ENCODE measurements at places on chromosomes 16 and 17.

DNA sequence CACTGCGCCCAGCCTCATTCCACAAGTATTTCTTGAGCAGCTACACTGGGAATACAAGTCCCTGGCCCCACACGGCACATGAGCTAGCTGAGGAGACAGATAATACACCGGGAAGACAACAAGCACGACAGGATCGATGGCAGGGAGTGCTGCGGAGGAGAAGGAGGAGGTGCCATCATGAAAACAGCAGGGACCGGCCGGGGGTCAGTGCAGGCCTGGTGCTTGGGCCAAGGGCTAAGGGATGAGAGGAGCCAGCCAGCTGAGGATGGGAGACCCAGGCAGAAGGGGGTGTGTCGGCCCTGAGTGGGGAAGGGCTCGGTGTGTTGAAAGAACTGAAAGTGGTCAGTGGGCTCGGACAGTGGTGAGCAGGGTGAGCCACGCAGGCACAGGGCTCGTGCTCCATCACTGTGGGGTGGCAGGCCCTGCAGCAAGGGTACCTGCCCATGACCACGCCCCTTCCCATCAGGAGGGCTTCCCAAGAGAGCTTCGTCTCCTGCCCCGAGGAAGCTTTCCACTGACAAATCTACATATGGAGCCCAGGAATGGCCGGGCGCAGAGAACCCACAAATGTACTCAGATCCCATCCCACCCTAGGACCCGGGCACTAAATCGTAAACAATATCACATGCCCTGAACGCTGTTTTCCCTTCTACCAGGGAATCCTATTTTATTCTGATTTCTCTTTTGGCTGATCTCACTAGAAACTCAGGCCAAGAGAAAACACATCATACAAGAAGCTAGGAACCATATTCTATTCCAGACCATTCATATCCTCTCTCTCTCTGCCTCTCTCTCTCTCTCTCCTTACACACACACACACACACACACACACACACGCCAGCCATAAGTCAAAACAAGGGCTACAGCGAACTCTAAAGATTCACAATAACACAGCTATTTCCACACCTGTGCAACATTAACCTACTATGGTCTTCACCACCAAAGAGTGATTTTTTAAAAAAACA lies 50.7 kb upstream of the TNRC6C start:
- DNase-seq: no peak

GRCh38 chr17:47220531-47220999 lies 11.4 kb downstream of the MYL4 start:
- no peak for DNase-seq

DNA sequence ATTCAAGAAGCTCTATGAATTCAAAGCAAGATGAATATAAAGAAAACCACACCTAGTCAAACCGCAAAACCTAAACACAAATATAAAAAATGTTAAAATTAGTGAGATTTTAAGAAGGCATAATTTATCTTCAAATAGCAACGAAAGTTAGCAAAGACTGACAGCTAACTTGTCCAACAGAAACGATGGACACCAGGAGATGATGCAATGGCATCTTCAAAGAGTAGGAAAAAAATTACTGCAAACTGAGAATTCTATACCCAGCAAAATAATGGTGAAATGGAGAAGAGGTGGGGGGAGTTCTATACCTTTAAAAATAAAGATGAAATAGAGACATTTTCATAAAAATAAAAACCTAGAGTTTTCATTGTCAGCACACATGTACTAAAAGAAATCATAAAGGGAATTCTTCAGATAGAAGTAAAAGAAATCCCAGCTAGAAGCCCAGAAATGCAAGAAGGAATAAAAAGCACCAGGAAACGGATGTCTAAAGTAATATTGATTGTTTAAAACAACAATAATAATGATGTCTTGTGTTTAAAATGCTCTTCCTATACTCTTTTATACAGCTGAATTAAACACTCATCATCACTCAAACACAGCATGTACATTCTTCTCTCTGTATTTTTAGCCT lies 24.6 kb upstream of the TANC2 start:
- no peak for DNase-seq

GRCh38 chr17:39735882-39736281 lies 1.9 kb upstream of the GRB7 start:
- no peak for DNase-seq

DNA sequence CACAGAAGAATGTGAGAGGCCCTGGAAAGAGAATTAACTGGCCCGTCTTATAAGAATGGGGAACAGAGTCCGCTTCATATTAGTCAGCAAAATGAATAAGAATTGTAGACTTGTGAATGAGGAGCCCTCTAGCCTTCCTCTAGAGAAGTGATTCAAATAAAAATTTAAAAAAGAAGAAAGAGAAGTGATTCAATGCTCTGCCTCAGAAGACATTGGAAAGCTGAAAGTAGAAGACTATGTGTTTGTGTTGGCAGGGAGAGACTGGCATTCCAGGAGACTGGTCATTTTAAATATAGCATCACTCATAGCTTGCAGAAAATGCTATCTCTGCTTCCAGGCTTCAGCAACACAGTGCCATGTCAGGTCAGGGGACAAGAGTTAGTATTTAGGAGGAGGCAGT lies 190.6 kb upstream of the HS3ST3A1 start:
- no peak for DNase-seq

DNA sequence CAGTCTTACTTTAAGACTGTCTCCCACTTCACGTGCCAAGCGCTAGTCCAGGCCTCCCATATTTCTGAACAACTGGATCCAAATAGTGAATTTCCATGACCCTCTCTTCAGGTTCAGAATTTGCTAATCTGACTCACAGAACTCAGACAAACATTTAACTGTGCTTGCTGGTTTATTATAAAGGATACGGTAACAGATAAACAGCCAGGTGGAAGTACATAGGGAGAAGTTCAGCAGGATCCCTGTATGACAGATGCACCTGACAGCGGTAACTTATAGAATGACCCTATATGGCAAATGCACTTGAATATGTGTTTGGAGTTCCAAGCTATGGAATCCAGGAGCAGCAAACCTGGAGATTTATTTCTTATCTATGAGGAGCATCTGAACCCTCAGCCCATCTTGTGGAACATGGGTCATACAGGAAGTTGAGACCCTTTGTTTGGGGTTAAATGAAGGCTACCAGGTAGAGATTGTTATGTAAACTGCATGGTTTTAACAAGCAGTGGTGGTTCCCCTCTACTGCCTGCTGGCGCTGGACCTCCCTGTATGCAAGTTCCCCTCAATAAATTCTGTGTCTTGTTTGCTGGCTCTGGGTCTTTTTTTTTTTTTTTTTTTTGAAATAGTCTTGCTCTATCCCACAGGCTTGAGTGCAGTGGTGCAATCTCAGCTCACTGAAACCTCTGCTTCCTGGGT lies 622.6 kb downstream of the KCNJ2 start:
- no peak for DNase-seq

DNA sequence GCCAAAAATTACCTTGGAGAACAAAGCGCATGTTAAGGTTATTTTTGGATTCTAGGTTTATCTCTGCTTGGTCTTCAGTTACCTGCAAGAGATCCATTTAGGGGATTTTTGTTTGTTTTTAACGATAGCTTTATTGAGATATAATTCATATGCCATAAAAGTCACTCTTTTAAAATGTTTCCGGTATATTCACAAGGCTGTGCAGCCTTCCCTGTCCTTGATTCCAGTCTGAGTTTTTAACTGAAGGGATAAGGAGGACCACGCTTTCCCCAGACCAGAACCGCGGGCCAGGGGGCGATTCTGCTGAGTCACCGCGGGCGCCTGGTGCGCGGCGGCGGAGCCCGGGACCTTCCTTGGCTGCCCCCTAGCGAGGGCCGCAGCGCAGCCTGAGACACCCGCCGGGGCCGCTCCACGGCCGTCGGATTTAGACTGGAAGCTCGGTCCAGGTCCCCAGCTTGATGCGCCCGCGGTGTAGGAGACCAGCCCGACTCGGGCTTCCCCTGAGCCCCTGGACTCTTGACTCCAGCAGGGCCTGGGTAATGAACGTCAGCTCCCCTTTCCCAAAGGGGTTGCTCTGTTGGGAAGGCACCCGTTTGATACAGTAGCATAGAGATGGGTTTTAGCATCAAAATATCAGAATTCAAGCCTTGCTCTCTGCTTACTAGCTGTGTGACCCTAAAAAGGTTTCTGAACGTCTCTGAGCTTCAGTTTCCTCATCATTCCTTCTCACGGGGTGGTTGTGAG lies 50.0 kb upstream of the STH start:
- DNase-seq: no peak

DNA sequence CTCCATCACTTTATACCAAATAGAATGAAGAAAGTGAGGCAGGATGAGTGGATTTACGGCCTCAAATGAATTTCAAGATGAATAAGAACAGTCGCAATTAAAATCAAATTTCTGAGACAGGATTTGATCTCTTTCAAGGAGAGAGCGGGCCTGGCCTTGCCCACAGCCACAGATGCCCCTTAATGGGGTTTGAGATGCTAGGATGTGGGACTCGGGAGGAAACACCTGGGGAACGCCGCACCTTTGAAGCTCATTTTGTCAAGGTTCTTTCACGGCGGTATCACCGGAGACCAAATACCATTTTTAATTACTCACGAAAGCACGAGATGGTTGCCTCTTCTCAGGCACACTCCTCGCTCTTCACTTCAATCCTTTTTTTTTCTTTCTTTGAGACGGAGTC lies 178.1 kb upstream of the SDK2 start:
- DNase-seq: no peak

DNA sequence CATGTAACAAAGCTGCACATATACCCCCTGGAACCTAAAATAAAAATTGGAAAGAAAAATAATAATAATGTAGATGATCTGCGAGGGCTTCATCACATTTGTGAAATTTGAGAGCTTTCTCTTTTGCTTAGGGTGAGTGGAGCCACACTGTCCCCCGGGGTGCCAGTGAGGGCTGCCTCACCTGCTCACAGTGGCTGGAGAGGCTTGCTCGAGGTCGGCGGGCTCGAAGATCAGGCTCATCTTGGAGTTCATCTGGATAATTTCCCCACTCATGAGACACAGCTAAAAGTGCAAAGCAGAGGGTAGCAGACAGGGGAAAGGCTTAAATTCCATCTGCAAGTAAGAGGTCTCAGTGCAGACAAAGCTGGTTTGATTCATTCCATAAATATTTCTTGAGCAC lies 123.8 kb downstream of the DNAH3 start:
- DNase-seq: no peak

DNA sequence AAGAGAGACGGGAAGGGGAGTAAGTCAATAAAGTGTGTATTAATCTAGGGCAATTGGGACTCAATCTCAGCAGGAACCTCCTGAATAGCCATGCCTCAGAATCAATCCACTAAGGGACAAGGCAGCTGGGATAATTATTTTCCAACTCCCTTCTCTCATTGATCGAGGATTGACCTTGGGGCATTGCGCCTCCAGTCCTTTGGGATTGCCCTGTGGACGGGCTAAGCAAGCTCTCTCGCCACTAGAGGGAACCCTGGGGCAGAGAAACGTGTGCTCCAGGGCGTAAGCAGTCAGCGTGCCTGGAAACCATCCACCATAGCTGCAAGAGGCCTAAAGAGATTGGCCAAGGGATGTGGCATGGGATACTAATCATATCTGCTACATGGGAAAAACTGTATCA lies 53.9 kb upstream of the ERCC4 start:
- DNase-seq: peak; percentile 10

DNA sequence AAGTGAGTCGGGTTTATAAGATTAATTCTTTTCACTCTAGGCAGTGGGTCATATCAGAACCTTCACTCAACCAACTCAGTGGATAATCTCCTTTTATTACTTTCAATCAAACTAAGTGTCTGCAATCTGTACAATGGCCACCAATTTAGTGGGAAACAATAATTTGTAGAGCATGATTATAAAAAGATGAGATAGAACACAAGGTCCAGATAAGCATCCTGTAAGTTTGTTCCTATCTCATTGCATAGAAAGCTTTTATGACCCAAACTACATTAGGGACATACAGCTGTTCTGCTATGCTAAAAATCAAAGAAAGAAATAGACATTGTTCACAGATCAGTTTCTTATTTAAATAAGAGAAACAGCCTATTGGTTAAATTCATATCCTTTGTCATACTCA lies 341.4 kb upstream of the PSMD7 start:
- no peak for DNase-seq

All from DMS 273 treated with DMSO at 0.1 percent for 48 hours (cell line).